Activated CD8-positive, alpha-beta memory T cell treated with anti-CD3 and anti-CD28 coated beads for 36 hours (primary cell): ENCODE measurements at places on chromosomes 3 and 15. TPM values are rescaled to one million over a fixed set of nuclear protein-coding genes. Genes with fewer than 3 reads are reported as not detected.

The TP63 gene
- total RNA-seq: 0.53 TPM

The CCR9 gene
- total RNA-seq: 1.8 TPM

The MYO5C gene
- 0.23 TPM for total RNA-seq

The CDC25A gene
- total RNA-seq: 61.0 TPM

The ITIH1 gene
- total RNA-seq: not detected
